ENCODE measurements at places on chromosomes 2 and 18.

GRCh38 chr18:48412339-48412929 lies 3.3 kb upstream of the ZBTB7C start:
- no peak for DNase-seq

DNA sequence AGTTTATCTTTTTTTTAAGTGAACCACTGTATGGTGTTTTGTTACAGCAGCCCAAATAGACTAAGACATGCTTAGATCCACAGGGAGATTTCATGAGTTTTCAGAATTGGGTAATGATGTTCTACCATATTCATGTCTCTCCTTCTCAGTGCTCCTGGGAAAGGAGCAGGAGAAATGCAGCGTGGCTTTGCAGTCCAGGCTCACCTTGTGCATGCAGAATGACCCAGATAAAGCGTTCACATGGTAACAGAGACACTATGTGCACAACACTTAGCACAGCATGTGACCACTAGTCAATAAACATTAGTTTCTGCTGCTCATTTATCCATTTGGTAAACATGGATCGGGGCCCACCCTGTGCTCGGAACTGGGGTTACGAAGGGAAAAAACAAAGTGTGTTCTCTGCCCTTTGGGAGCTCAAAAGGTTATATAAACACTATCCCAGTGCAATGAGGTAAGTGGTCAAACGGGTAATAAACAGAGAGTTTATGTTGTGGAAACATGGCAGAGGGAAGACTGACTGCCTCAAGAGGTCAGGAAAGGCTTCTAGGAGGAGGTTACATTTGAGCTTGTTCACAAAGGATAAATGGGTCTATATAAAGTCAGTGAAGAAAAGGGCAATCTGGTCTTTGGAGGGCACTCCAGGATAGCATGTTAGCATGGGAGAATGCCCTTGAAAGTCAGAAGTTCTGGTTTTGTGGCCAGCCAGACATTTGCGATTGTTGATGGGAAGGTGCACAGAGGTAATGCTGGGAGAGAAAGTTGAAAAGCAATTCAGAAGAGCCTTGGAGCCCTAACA lies 299.2 kb downstream of the TDRD15 start:
- DNase-seq = no peak

GRCh38 chr2:30631051-30631671 lies 176.1 kb downstream of the CAPN13 start:
- no peak for DNase-seq

- no peak for DNase-seq
These were observed 1286.2 kb downstream of the SUCLG1 start for GRCh38 chr2:83172841-83173240.

GRCh38 chr2:41267929-41268659 lies 779.7 kb upstream of the PKDCC start:
- DNase-seq = no peak

GRCh38 chr2:10954856-10955818 lies 43.4 kb downstream of the KCNF1 start:
- DNase-seq = no peak

DNA sequence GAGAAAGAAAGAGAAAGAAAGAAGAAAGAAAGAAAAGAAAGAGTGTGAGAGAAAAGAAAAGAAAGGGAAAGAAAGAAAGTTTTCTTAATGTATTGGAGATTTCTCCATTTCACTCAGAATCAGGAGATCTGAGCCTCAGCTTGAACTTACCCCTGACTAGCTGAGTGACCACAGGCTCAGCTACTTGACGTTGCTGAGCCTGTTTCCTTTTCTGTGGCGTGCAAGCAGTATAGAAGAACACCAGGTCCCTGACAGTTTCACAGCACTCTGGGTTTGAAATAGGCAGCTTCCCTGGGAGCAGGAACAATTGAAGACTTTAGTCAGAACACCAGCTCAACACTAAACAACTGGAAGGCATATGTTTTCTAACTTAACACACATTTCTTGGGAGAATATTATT lies 44.7 kb downstream of the MARCO start:
- no peak for DNase-seq

- DNase-seq = no peak
These were observed 17.8 kb upstream of the SMAD7 start for GRCh38 chr18:48968412-48969215.

DNA sequence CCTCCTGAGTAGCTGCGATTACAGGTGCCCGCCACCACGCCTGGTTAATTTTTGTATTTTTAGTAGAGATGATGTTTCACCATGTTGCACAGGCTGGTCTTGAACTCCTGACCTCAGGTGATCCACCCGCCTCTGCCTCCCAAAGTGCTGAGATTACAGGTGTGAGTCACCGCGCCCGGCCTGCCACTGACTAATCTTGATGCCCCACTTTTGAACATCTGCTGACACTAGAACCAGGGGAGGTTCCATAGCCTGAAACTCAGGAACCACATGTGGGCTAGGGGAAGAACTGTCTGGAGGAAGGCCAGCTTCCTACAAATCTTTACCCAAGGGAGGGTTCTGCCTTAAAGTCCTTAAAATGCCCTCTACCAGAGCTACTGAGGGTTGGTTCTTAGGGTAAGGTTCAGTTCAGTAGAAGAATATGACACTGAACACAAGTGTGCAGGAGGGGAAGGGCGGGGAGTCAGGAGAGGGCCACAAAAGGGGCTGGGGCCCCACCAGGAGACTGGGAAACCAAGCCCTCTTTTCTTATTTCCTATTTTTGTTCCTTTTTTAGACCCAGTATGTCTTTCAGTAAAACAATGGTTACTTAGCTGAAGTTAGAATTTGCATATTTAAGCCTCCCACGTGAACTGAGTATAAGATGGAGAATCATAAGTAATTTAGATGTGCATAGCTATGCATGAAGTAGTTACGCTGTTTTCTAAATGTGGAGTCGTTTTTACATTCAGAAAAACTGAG lies 6.3 kb upstream of the RAB31 start:
- DNase-seq = no peak

GRCh38 chr18:25248755-25249154 lies 103.2 kb downstream of the ZNF521 start:
- no peak for DNase-seq

DNA sequence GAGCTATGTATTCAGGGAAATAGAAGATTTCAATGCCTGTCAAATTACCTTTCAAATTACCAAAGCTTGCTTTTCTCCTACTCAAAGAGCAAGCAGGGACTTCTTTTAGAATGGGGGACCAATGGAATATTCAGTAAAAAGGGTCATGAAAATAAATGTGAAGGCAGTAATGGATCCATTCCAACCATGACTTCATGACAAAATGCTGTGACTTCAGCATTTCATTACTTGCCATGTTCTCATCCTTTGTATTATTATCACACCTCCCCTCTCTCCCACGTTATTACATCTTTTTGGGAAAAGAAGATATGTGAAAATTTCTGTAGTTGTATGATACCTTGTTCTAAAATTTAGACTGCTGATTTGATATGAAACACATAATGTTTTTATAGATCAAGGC lies 864.0 kb upstream of the FSHR start:
- no peak for DNase-seq

- no peak for DNase-seq
These were observed 29.5 kb downstream of the TMEM163 start for GRCh38 chr2:134689315-134689714.

DNA sequence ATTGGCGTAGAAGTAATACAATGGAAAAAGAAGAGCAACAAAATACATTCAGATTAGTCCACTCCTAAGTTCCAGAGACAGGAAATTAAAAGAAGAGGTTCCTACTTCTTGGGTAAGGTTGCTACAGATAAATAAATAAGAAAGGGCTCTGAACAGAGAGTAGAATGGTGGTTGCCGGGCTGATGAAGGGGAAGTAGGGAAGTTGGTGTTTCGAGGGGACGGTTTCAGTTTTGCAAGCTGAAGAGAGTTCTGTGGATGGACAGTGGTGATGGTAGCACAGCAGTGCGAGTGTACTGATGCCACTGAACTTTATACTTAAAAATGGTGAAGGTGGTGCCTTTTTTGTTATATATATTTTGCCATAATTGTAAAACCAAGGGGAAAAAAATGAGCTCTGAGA lies 48.2 kb downstream of the CABYR start:
- no peak for DNase-seq

DNA sequence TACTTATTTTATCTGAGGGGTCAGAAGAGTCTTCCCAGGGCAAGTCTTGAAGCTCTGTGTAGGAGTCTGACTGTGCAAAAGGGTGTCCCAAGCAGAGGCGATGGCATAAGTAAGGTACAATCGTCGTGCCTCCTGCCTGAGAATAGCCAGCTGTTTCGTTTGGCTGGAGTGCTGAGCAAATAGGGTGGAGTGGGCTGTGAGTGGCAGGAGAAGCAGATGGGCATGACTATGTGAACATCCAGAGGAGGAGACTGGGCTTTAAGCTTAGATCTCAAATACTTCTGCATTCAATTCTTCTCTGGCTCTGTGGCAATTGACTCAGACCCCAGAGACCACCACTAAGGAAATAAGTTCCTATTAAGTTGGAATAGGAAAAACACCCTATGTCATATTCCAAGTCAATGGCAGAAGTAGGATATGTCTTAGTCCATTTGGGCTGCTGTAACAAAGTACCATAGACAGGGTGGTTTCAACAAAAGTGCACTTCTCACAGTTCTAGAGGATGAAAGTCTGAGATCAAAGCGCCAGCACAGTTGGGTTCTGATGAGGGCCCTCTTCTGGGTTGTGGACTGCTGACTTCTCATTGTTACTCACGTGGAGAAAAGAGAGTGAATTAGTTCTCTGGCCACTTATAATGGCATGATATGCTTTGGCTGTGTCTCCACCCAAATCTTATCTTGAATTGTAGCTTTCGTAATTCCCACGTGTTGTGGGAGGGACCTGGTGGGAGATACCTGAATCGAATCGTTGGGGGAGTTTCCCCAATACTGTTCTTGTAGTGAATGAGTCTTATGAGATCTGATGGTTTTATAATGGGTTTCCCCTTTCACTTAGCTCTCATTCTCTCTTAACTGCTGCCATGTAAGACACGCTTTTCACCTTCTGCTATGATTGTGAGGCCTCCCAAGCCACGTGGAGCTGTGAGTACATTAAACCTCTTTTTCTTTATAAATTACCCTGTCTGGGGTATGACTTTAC lies 120.2 kb downstream of the LPIN1 start:
- DNase-seq = no peak

DNA sequence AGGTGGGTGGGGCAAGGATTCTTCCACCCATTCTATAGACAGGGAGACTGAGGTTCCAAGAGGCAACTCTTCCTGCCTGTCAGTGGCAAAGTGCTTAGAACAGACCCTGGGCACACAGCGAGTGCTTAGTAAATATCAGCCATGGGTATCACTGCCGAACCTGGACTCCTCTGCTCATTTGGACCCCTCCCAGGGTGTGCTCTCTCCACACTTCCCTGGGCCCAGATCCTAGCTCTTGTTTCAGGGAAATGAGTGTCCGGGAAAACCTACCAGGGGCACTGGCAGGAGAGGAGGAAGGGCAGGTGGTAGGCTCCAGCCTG lies 136.3 kb downstream of the CYP26B1 start:
- no peak for DNase-seq

DNA sequence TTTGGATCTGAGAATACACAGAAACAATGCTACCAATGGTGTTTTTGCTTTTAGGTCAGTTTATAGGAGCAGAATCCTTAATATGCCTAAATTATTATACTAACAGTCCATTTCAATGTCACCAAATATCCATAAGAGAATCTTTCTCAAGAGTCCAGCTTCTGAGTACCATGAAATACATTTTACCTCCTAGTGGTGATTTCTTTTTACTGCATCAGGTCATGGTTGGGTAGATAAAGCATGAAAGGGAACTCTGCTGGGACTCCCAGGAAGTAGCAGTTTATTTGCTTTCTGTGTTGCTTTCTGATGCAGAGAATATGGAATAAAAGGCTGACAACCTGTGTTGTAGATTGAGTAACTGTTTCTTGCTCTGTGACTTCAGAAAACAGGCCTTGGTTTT lies 115.6 kb downstream of the PPP1R1C start:
- DNase-seq = no peak

DNA sequence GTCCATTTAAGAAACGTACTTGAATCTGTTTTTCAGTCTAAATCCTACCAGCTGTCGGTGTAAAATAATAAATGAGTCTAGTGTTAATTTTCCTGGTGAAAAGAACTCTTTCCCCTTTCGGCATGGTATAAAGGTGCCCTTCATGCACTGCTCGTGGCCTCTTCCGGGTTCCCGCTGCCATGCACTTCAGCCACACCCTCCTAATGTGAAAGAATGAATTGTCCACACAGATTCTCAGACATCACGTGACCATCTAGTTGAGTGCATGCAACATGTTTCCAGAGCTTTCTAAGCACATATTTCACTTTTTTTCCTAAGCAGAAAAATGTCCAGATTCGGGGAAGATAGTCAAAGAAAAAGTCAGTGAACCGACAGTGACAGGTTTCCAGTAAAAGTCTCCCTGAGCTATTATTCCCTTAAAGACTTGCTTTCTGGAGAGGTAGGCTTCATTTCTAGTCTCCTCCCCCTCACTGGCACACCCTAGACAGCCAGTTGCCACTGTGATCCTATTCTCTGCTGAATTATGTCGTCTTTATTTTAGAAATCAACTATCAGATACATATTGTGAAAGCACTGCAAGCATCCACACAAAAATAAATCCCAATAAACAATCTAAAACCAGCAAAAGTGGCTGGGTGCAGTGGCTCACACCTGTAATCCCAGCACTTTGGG lies 65.9 kb upstream of the RPL31 start:
- no peak for DNase-seq

- no peak for DNase-seq
These were observed 63.2 kb downstream of the ADCY3 start for GRCh38 chr2:24856791-24857211.

DNA sequence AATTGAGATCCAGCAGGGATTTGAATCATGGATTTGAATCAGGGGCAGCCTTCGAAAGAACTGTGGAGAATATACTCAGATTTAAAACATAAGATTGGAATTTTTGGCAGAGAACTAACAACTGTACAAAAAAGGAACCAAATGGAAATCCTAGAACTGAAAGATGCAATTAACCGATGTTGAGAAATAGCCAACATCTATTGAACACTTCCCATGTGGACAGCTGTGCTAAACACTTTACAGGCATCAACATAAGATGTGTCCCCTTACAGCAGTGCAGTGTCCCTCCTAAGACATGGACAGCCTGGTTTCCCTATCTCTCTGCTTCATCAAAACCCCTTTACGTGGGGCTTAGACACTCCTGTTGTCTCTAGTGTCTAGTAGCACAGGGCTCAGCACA lies 3.7 kb upstream of the IL1RN start:
- no peak for DNase-seq

GRCh38 chr2:170639635-170640034 lies 75.5 kb upstream of the SP5 start:
- no peak for DNase-seq

GRCh38 chr18:48155856-48156255 lies 225.4 kb upstream of the SMAD2 start:
- DNase-seq = no peak

- DNase-seq = no peak
These were observed 151.4 kb upstream of the NABP1 start for GRCh38 chr2:191526536-191526935.

DNA sequence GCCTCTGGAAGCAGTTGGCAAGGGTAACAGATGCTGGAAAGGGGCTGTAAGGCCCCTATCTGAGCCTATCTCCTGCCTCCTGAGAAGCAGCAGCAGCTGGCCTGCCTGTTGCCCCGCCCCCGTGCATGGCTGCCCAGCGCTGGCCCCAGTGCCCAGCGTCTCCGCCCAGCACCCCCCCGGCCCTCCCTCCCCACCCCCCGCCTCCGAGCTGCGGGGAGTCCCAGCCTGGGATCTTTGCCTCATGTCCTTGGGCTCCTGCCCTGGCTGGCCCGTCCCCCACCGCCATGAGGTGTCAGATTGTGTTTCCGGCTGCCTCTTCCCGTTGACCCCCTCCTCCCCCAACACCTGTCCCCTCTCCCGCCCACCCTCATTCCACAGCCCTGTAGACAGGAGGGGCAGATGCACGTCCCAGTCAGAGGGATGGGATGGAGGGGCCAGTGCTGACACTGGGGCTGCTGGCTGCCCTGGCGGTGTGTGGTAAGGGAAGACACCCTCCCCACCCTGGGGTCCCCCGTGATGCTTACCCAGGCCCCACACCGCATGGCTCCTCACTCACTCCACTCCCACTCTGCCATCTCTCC lies at the start of gene CHRND:
TSS of gene CHRND (plus strand) at position 370 of the 581 bp plus-strand sequence. CDS start at position 426, 56 bp downstream.
- no peak for DNase-seq

Data from stimulated activated CD4-positive, alpha-beta T cell treated with anti-CD3 and anti-CD28 coated beads, Interleukin-12 subunit alpha, Interleukin-12 subunit beta, amount 100 ng/mL, for 48 hours (primary cell).